ENCODE measurements at places on chromosomes 7 and 10.

DNA sequence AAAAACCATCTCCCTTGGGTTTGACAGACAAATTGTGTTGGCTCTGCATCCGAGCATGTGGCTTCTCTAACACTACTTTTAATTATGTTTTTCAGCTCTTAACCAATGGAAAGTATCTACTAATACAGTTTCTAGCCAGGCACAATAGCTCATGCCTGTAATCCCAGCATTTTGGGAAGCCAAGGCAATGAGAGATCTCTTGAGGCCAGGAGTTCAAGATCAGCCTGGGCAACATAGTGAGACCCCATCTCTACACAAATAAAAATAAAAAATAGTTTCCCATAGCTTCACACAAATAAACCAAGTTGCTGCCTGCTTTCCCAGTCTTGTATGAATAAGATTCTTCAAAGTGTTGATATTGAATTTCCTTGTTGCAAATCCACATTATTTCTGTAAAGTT, 13.8 kb upstream of the ARHGAP12 start:
- no peak for DNase-seq

- no peak for DNase-seq
Observed at GRCh38 chr10:19119191-19119590, 70.6 kb downstream of the MALRD1 start.

DNA sequence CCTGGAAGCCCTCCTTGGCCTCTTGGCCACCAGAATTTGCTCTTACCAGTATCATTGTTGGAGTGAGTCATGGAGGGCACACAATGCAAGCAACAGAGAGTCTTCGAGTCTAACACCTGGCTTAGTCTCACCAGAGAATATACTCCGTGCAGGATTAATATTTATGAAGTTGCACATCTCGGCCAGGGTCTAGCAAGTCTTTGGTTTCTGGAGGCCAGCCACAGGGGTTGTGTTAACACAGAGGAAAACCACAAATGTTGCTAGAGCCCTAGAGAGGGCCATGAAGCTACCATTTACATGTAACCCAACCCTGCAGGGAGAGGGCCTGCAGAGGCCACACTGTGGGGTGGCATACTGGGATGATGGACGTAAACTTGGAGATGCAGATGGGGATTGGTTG, 71.8 kb downstream of the MTPN start:
- no peak for DNase-seq

DNA sequence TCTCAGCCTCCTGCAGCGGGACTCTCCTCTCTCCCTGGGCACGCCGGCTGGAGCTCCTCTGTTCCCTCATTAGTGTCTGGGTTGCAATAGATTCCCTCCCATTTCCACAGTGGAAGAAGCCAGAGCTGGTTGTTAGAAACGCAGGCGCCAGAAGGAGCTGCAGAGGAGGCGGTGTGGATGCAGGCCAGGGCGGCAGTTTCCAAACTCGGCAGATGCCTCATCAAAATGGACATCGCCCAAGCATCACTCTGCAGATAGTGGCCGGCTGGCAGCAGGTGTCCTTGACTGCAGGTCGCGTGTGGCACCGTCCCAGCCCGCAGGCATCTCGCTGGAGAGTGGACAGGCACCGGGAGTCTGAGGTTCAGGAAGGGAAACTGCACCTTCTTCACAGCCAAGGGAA, 201.8 kb downstream of the TCERG1L start:
- DNase-seq, result no peak

DNA sequence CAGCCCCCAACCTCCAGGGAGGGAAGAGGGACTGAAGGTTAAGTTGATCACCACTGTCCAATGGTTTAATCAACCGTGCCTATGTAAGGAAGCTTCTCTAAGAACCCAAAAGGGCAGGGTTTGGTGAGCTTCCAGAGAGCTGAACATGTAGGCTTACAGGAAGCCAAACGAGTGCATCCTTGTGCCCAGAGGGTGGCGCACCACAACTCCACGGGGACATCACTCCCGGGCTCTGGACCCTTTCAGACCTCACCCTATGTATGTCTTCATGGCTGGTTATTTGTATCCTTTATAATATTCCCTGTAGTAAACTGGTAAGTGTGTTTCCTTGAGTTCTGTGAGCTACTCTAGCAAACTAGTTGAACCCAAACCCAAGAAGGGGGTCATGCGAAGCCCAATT, 11.5 kb upstream of the NFKB2 start:
- no peak for DNase-seq

GRCh38 chr7:116805100-116805544, 57.3 kb upstream of the CAPZA2 start:
- no peak for DNase-seq

GRCh38 chr7:158373476-158374133, 214.0 kb downstream of the PTPRN2 start:
- DNase-seq, result no peak

DNA sequence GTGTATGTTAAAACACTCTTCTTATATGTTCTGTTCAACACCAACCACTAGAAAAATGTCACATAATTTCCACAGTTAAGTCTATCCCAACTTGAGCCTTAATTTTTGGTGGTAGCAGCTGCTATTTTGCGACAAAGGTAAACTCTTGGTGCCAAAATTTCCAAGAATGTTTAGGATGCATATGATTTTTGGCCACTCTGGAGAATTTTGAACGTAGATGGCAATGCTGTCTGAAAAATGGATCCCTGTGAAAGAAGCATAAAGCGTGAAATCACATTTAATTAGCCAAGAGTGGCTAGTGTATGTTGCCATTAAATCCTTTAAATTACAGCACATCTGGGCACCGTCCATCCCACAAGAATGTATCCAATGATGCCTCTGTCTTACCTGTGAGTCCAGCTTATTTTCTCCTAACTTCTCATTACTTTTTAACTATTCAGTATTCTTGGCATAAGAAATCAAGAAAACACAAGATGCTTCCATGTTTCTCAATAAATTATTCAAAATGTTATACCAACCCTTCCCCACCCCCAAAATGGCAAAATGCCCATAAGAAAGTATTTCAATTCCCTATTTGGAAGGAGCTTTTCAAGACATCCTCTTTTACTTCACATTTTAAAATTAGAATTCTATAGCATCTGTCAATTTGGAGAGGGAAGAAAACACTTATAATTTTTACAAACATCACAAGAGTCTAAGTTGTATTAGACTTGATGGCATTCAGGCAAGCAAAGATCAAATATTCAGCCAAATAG, 12.4 kb downstream of the PTPRZ1 start:
- no peak for DNase-seq

- DNase-seq, result no peak
Observed at GRCh38 chr7:36175886-36176285, 22.8 kb downstream of the EEPD1 start.

GRCh38 chr10:63204667-63205391, 71.7 kb downstream of the NRBF2 start:
- peak; percentile 28 for DNase-seq

- peak; percentile 10 for DNase-seq
Observed at GRCh38 chr10:132707121-132707775, 78.7 kb downstream of the NKX6-2 start.

GRCh38 chr10:49280001-49280408, 19.0 kb upstream of the C10orf71 start:
- DNase-seq, result no peak

DNA sequence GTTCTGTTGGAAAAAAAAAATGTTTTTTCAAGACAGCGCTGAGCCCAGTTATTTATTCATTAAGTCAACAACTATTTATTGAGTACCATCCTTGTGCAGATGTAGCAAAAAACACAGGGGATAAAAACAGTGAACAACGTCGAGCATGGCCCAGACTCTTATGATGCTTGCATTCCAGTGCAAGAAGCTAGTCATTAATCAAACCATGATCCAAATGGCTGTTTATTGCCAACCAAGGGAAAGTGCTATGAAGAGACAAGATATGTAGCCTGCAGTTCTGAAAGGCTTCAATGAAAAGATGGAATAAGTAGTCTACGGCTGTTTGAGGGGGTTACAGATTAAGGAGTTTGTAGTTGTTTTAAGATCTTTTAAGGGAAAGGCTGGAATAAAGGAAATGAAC, 262.3 kb downstream of the NEBL start:
- DNase-seq, result no peak

DNA sequence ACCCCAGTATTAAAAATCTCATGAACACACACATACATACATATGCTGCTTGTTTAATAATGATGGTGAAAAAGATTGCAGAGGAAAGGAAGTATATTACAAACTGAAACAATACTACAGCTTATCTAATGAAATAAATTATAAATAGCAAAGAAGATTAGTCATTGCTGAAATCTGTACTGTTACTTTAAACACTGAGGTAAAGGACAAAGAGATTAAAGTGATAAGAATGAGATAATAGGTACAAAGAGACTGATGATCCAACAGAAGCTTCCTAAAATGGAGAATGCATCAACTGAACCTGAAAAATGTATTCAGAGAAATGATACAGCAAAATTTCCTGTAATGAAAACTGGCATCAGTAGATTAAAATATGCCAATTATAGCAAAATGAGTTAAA, 91.5 kb upstream of the KCND2 start:
- DNase-seq, result no peak

DNA sequence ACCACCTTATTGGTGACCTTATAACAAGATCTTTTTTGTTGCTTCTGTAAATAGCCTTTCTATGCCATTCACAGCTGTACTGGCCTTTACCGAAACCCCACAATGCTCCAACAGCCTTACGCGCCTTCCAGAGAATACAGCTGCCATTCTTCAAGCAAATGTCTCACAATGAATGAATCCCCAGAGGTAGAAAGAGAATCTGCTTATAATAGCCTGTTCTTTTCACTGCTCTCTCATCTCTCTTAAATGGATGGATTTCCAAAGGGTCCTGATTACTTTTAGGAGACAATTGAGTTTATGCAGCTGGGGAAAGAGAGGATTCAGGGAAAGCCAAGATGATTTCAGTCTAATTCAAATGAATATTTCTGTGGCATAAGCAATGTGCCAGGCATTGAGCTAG, 183.1 kb upstream of the PDE1C start:
- no peak for DNase-seq

GRCh38 chr10:86225103-86225782, 141.4 kb downstream of the GRID1 start:
- DNase-seq, result no peak

GRCh38 chr7:754531-755412, 27.7 kb upstream of the PRKAR1B start:
- DNase-seq, result no peak

GRCh38 chr7:102153599-102153946, 133.1 kb upstream of the SH2B2 start:
- no peak for DNase-seq

- DNase-seq, result no peak
Observed at GRCh38 chr7:29480451-29480850, 83.2 kb upstream of the PRR15 start.

DNA sequence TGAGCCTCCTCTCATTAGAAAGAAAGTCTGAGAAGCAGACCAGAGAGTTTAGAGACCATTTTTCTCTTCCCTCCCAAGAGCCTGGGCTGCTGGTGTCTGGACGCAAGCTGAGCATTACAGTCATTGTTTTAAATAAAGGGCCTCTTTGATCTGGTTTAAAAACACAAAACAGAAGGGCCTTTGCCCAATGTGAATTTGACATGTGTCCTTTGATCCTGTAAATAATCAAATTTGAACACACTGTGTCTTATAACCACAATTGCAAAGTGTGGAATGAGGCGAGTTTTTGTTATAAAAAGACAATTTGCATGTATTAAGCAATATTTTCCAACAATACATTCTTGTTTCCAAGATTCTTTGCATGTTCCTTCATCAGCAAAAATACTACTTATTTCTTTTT, 158.5 kb downstream of the C7orf25 start:
- DNase-seq, result no peak

- DNase-seq, result no peak
Observed at GRCh38 chr10:84563868-84564267, 235.5 kb downstream of the CCSER2 start.

- no peak for DNase-seq
Observed at GRCh38 chr10:10418387-10418786, 599.3 kb upstream of the CELF2 start.

DNA sequence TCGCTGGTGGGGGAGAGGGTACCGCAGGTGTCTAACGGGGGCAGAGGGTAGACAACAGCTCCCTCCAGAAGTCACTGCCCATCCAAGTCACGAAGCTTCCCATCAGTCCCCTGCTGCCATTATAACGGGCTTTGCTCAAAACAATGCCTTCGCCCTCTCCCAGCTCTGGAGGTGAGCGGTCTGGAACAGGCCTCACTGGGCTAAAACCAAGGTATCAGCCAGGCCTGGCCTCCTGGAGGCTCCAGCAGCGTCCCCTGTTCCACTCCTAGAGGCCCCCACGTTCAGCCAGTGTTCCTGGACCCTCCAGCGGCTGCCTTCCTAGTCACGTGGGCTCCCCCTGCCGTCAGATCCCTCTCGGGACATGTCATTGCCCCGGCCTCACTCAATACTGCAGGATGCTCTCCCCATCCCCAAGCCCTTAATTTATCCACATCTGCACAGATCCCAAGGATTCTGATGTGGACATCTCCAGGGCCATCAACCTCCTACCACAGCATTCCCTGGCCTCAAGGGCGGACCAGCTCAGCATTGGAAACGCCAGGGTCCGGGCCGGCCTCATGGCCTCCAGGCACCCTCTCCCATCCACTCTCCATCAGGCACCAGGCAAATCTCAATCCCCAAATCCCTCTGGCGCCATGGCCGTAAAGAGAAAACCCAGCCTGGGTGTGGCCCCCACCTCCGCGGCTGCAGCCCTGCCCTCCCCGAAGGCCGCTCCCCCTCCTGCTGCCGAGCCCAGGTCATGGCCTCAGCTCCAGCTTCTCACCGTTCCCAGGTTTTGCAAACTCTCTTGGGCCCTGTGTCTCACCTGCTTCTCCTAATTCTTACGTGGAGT, 104.1 kb upstream of the FAM20C start:
- no peak for DNase-seq

DNA sequence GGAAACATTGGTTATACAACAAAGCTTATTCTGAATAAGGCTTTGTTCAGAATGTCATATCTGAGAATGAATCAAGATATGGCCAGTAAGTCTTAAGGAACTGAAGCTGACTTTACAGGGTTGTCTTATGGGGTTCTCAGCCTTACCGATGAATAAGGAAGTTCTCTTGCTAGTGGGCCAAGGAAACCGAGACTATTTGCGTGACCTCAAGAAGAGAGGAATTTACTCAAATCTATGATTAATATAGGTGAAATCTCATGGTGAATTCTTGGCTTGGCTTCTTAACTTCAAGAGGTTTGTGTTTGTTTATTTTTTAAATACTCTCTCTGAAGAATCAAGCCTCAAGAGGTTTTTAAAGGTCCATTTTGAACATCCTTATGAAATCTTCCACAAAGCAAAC, 4.7 kb upstream of the MRLN start:
- no peak for DNase-seq

GRCh38 chr10:73226663-73227062, 20.4 kb downstream of the DNAJC9 start:
- no peak for DNase-seq

Measured in large intestine (tissue), 12 donors.